Calu3 (cell line): ENCODE measurements at places on chromosomes 1 and 21. TPM values are rescaled to one million over a fixed set of nuclear protein-coding genes. Genes with fewer than 3 reads are reported as not detected.

KIF26B gene
- 0.86 and 1.1 TPM in 2 replicates for total RNA-seq

SELENBP1 gene
- total RNA-seq, result 7.8 and 9.8 TPM in 2 replicates

MIB2 gene
- 50.0 and 50.3 TPM in 2 replicates for total RNA-seq

BGLAP gene
- total RNA-seq, result 2.0 and 2.6 TPM in 2 replicates

C4BPB gene
- total RNA-seq, result 7.5 and 10.2 TPM in 2 replicates

KRTAP26-1 gene
- total RNA-seq, result not detected in 2 replicates

TRPM2 gene
- total RNA-seq, result not detected in 2 replicates

GBP6 gene
- total RNA-seq, result 0.12 and 0.37 TPM in 2 replicates

E2F2 gene
- 6.2 and 8.1 TPM in 2 replicates for total RNA-seq

RCC1 gene
- total RNA-seq, result 95.3 and 95.9 TPM in 2 replicates

GLMP gene
- 31.0 and 39.7 TPM in 2 replicates for total RNA-seq

PIK3C2B gene
- 24.4 and 33.9 TPM in 2 replicates for total RNA-seq

KCNJ6 gene
- 0.05 TPM in 1 of 2 replicates, not detected in the other for total RNA-seq

C1orf185 gene
- total RNA-seq, result not detected in 2 replicates

DISP3 gene
- 0.86 and 1.3 TPM in 2 replicates for total RNA-seq

PLEKHN1 gene
- total RNA-seq, result 11.9 and 16.2 TPM in 2 replicates

SPRR2F gene
- total RNA-seq, result not detected in 2 replicates

ADGRB2 gene
- 1.9 and 2.9 TPM in 2 replicates for total RNA-seq

DNA sequence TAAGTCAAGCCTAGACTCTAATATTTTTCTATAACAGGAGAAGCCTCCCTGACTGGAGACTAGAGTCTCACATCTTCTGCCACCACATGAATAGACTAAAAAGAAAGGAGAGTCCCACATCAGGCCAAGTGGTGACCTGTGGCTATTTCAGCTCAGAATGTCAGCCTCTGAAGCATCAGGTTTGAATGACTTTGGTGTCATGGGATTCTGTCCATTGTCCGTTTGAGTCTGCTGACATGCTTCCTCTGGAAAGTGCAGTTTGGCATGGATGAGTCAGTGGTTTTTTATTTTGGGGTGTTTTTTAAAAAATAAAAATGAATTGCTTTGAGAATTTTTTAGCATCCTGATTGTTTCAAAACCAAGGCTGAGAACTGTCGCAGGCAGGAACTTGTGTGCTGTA is 19.5 kb downstream of the DYRK3 start:
- H3K4me1 ChIP-seq, result peaks cover 15% of the 10 kb centered on the region
- H3K36me3 ChIP-seq, result no peaks in the 10 kb centered on the region
- no peak overlapping the region for H3K4me3 ChIP-seq
- no peak for DNase-seq
- peaks cover 33% of the 10 kb centered on the region for H3K27me3 ChIP-seq
- H3K27ac ChIP-seq, result no peak overlapping the region

- H3K4me1 ChIP-seq, result no peaks in the 10 kb centered on the region
- H3K27me3 ChIP-seq, result no peaks in the 10 kb centered on the region
- no peaks in the 10 kb centered on the region for H3K36me3 ChIP-seq
- H3K4me3 ChIP-seq, result no peak overlapping the region
Observed at GRCh38 chr21:36249576-36250422, 70.2 kb upstream of the MORC3 start.

- no peaks in the 10 kb centered on the region for H3K4me1 ChIP-seq
- no peaks in the 10 kb centered on the region for H3K36me3 ChIP-seq
- H3K4me3 ChIP-seq, result no peak overlapping the region
- DNase-seq, result no peak
- H3K27me3 ChIP-seq, result no peaks in the 10 kb centered on the region
Observed at GRCh38 chr1:219153723-219154122, 20.0 kb upstream of the LYPLAL1 start.

DNA sequence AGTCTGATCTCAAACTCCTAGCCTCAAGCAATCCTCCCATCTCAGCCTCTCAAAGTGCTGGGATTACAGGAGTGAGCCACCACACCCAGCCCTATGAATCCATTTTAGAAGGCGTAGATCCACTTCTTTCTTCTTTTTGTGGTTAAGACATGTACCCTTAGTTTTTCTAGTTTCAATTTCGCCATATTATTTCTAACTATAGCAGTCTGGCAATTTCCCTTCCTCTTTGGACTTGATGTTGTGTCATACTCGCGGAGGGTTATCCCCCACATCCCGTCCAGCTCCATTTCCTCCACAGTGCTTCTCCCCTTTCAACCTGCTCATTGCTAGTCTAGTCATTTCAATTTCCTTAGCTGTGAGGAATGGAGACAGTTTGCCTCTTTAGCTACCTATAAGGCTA is 5.2 kb upstream of the LRRC8D start:
- H3K27ac ChIP-seq, result no peak overlapping the region
- no peak for DNase-seq
- peaks cover 12% of the 10 kb centered on the region for H3K4me1 ChIP-seq
- no peak overlapping the region for H3K4me3 ChIP-seq

DNA sequence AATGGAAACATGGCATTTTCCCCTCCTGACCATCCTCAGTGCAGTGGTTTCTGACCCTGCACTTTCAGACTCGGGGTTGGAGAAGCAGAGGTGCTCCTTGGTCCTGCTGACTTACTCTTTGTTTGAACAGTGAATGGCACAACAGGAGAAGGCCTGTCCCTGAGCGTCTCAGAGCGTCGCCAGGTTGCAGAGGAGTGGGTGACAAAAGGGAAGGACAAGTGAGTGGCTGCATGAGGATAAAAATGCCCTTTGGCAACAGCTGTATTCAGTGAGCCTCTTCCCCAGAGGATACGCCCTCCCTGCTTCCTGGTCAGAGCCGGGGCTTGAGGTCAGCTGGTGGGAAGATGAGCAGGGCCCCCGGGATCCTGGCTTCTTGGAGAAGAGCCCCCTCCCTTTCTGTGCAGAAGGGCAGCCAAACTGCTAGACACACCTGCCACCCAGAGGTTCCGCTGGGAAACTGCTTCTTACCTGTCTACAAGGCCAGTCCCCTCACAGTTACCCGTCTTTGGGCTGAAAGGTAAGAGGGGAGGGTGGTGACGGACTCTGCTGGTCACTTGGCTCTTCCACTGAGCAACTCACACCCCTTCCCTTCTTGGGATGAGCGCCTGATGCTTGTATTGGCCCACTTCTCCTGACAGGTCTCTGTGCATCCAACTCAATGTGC is 16.6 kb downstream of the NPL start:
- H3K27ac ChIP-seq, result no peak overlapping the region
- no peaks in the 10 kb centered on the region for H3K27me3 ChIP-seq
- no peaks in the 10 kb centered on the region for H3K4me1 ChIP-seq
- no peaks in the 10 kb centered on the region for H3K36me3 ChIP-seq
- no peak for DNase-seq

GRCh38 chr1:183550915-183551314 is 39.3 kb downstream of the NCF2 start:
- H3K36me3 ChIP-seq, result peaks cover 44% of the 10 kb centered on the region
- no peak for DNase-seq
- no peak overlapping the region for H3K27ac ChIP-seq

DNA sequence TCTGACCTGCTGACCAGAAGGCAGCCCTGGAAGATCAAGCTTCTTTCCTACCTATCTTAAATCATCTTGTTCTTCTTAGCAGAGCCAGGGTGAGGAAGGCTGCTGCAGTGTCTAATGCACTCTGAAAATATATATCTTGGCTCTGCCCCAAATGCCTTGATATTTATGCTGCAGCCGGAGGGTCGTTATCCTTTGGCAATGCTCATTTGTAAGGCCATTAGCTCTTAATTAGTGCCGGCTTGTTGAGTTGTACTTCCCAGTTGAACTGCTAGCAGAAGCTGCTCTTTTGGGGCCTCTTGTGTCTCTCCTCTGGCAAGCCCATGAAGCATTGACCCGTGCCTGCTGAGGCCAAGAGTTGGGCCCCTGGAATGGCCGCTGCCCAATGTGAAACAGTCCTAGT is 4.2 kb upstream of the GNL2 start:
- H3K4me3 ChIP-seq, result no peak overlapping the region
- peaks cover 11% of the 10 kb centered on the region for H3K4me1 ChIP-seq
- peaks cover 18% of the 10 kb centered on the region for H3K27me3 ChIP-seq
- peaks cover 19% of the 10 kb centered on the region for H3K36me3 ChIP-seq
- DNase-seq, result no peak

GRCh38 chr1:237527761-237528160 is 363.0 kb downstream of the ZP4 start:
- H3K36me3 ChIP-seq, result no peaks in the 10 kb centered on the region
- H3K4me1 ChIP-seq, result no peaks in the 10 kb centered on the region
- H3K27ac ChIP-seq, result no peak overlapping the region
- no peaks in the 10 kb centered on the region for H3K27me3 ChIP-seq

GRCh38 chr1:46176211-46176865 is at the start of gene P3R3URF:
Gene P3R3URF (minus strand): TSS chr1:46176488. CDS start chr1:46176471, 17 bp downstream.
- no peak within 1 kb of the TSS for H3K4me3 ChIP-seq
- peaks cover 14% of the 10 kb centered on the region for H3K36me3 ChIP-seq
- no peak within 1 kb of the TSS for H3K27ac ChIP-seq
- no peaks in the 10 kb centered on the region for H3K4me1 ChIP-seq
- H3K27me3 ChIP-seq, result no peaks in the 10 kb centered on the region
- no peak for DNase-seq

DNA sequence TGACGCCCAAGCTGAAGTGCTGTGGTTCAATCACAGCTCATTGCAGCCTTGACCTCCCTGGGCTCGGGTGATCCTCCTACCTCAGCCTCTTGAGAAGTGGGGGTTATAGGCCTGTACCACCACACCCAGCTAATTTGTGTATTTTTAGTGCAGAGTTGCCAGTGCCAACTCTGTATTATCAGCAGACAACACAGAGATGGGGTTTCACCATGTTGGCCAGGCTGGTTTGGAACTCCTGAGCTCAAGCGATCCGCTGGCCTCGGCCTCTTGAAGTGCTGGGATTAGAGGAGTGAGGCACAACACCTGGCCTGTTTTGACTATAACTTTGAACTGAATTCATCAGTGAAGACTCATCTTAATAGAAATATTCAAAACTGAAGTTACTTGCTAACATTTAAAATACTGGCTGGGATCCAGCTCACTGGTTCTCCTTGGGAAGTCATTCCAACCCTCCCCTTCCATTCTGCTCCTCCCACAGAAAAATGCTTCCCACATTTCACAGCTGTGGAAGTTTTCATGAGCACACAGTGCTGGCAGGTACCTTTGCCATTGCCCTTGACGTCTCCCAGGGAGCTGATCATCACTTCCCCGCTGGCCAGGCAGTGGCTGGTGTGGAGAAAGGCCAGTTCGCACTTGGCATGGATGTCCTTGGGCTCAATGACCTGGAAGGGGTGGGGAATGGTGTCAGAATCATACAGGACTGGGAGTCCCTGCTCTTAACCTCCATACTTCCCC is 4.7 kb downstream of the SELENBP1 start:
- H3K4me3 ChIP-seq, result no peak overlapping the region
- H3K4me1 ChIP-seq, result peaks cover 25% of the 10 kb centered on the region
- H3K27ac ChIP-seq, result no peak overlapping the region
- H3K36me3 ChIP-seq, result peaks cover 19% of the 10 kb centered on the region

- peaks cover 43% of the 10 kb centered on the region for H3K27me3 ChIP-seq
- H3K27ac ChIP-seq, result no peak overlapping the region
- no peaks in the 10 kb centered on the region for H3K36me3 ChIP-seq
- H3K4me1 ChIP-seq, result no peaks in the 10 kb centered on the region
- DNase-seq, result no peak
Observed at GRCh38 chr1:116733476-116734365, 20.5 kb upstream of the CD2 start.

DNA sequence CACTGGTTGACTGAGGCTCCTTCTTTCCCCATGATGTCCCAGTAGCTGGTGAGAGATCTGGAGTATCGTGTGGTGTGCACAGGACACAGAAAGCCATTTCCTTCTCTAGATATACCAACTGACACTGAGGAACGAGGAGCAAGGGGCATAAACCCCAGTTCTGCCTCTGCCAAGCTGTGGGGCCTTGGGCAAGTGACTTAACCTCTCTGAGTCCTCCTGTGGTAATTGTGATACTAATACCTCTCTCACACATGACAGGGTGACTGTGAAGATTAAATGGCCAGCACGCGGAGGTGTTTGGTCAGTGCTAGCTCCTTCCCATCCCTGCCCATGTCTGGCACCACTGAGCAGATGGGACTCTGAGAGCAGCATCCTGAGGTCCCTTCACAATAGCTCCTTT is 26.3 kb upstream of the TCEA3 start:
- H3K4me3 ChIP-seq, result no peak overlapping the region
- H3K27me3 ChIP-seq, result peaks cover 13% of the 10 kb centered on the region
- no peak overlapping the region for H3K27ac ChIP-seq
- peaks cover 5% of the 10 kb centered on the region for H3K36me3 ChIP-seq

- no peaks in the 10 kb centered on the region for H3K4me1 ChIP-seq
- no peak overlapping the region for H3K4me3 ChIP-seq
- DNase-seq, result no peak
- no peak overlapping the region for H3K27ac ChIP-seq
- H3K36me3 ChIP-seq, result no peaks in the 10 kb centered on the region
Observed at GRCh38 chr21:30240661-30241060, 24.8 kb upstream of the CLDN8 start.

GRCh38 chr1:76065270-76065669 is 9.3 kb upstream of the ST6GALNAC3 start:
- H3K4me3 ChIP-seq, result no peak overlapping the region
- no peaks in the 10 kb centered on the region for H3K36me3 ChIP-seq
- H3K27ac ChIP-seq, result no peak overlapping the region
- no peak for DNase-seq
- H3K27me3 ChIP-seq, result no peaks in the 10 kb centered on the region

- H3K36me3 ChIP-seq, result no peaks in the 10 kb centered on the region
- H3K27ac ChIP-seq, result no peak overlapping the region
- DNase-seq, result no peak
- no peak overlapping the region for H3K4me3 ChIP-seq
Observed at GRCh38 chr1:66147226-66147835, 354.6 kb downstream of the PDE4B start.

- no peak for DNase-seq
- no peak overlapping the region for H3K4me3 ChIP-seq
- H3K4me1 ChIP-seq, result no peaks in the 10 kb centered on the region
Observed at GRCh38 chr1:220031287-220031686, 15.0 kb downstream of the EPRS1 start.

GRCh38 chr1:246302711-246303317 is 204.3 kb downstream of the SMYD3 start:
- no peaks in the 10 kb centered on the region for H3K36me3 ChIP-seq
- peaks cover 8% of the 10 kb centered on the region for H3K4me1 ChIP-seq
- no peak overlapping the region for H3K4me3 ChIP-seq
- H3K27ac ChIP-seq, result no peak overlapping the region
- DNase-seq, result no peak

DNA sequence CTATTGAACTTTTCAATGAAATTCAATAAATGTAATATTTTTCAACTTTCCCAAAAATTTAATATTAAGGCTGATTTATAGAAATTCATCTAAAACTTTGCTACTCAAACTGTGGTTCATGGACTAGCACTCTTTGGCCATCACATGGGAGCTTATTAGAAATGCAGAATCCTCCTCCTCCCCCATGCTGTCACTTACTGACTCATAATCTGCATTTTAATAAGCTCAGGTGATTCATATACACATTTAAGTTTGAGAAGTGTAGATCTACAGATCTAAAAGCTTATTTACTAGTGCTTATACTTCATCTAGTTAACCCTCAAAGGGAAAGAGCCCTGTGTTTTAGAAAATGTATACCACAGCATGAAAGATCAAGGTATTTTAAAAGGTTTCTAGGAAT is 84.3 kb downstream of the HS2ST1 start:
- no peak overlapping the region for H3K4me3 ChIP-seq
- no peaks in the 10 kb centered on the region for H3K27me3 ChIP-seq
- H3K36me3 ChIP-seq, result no peaks in the 10 kb centered on the region
- DNase-seq, result no peak

- no peak overlapping the region for H3K27ac ChIP-seq
- no peaks in the 10 kb centered on the region for H3K4me1 ChIP-seq
- no peak for DNase-seq
- peaks cover 23% of the 10 kb centered on the region for H3K36me3 ChIP-seq
- no peak overlapping the region for H3K4me3 ChIP-seq
Observed at GRCh38 chr1:23291706-23292105, 52.4 kb downstream of the HNRNPR start.
